Activated CD4-positive, alpha-beta T cell treated with anti-CD3 and anti-CD28 coated beads, Interleukin-2, amount 10 ng/mL, durations not matched to agents 7 days and 5 days (primary cell): ENCODE measurements at places on chromosomes 6 and 20. TPM values are rescaled to one million over a fixed set of nuclear protein-coding genes. Genes with fewer than 3 reads are reported as not detected.

Gene PRL
- total RNA-seq = not detected

Gene ADIG
- not detected for total RNA-seq

Gene HSPA12B
- not detected for total RNA-seq

Gene C20orf202
- total RNA-seq = not detected

Gene TULP4
- total RNA-seq = 36.3 TPM

Gene EDN3
- total RNA-seq = 0.10 TPM

Gene PSORS1C1
- not detected for total RNA-seq

Gene ZBTB24
- total RNA-seq = 17.6 TPM

Gene CD24
- 0.22 TPM for total RNA-seq

Gene GGTLC1
- not detected for total RNA-seq

Gene TRIM26
- 84.6 TPM for total RNA-seq

Gene HRH3
- total RNA-seq = not detected

Gene PCSK2
- not detected for total RNA-seq

Gene FAM162B
- total RNA-seq = not detected

Gene UBE3D
- total RNA-seq = 4.2 TPM

Gene PROKR2
- total RNA-seq = not detected

Gene CRISP1
- not detected for total RNA-seq

Gene PNPLA1
- not detected for total RNA-seq

Gene STMN3
- 54.4 TPM for total RNA-seq

Gene GSTA2
- not detected for total RNA-seq

Gene MAPK13
- total RNA-seq = 29.3 TPM

Gene NFATC2
- 62.0 TPM for total RNA-seq

Gene ID4
- total RNA-seq = not detected

Gene PSORS1C2
- not detected for total RNA-seq

Gene MROH8
- total RNA-seq = 2.5 TPM

Gene BFSP1
- total RNA-seq = 2.2 TPM

Gene SUPT3H
- total RNA-seq = 9.0 TPM

Gene BTNL2
- total RNA-seq = not detected

Gene TRIM40
- not detected for total RNA-seq

Gene FBXO30
- 3.1 TPM for total RNA-seq

Gene NRN1
- 8.7 TPM for total RNA-seq

Gene PCK1
- not detected for total RNA-seq

Gene RGS17
- total RNA-seq = not detected

Gene IFNGR1
- 21.1 TPM for total RNA-seq

Gene SMLR1
- total RNA-seq = not detected

Gene TPBG
- total RNA-seq = 0.35 TPM

Gene CENPW
- 58.9 TPM for total RNA-seq

Gene SKIC2
- total RNA-seq = 101 TPM

Gene TRIM38
- 27.6 TPM for total RNA-seq

Gene CDC40
- total RNA-seq = 25.1 TPM

Gene SMOC2
- not detected for total RNA-seq

Gene B3GAT2
- total RNA-seq = 0.05 TPM

Gene DSTN
- total RNA-seq = 77.4 TPM

Gene SPEF1
- 0.17 TPM for total RNA-seq

Gene TBXT
- total RNA-seq = not detected

Gene BANF2
- not detected for total RNA-seq

Gene ACTL10
- 4.1 TPM for total RNA-seq

Gene SLC22A3
- total RNA-seq = not detected

Gene HDGFL1
- total RNA-seq = not detected
